ENCODE measurements at places on chromosomes 12 and 14. TPM values are rescaled to one million over a fixed set of nuclear protein-coding genes. Genes with fewer than 3 reads are reported as not detected.

The PTPRO gene
- polyA plus RNA-seq, result 1.5 TPM

The POTEM gene
- not detected for polyA plus RNA-seq

The KRT1 gene
- polyA plus RNA-seq, result not detected

The KCNC2 gene
- not detected for polyA plus RNA-seq

The CFAP251 gene
- 0.59 TPM for polyA plus RNA-seq

The TXNRD1 gene
- polyA plus RNA-seq, result 74.2 TPM

The PTPRR gene
- 0.15 TPM for polyA plus RNA-seq

The NPFF gene
- not detected for polyA plus RNA-seq

The LIN7A gene
- polyA plus RNA-seq, result 0.21 TPM

The C12orf60 gene
- polyA plus RNA-seq, result 3.7 TPM

The SERPINA9 gene
- not detected for polyA plus RNA-seq

The WNT5B gene
- polyA plus RNA-seq, result 2.8 TPM

The ZC2HC1C gene
- 3.5 TPM for polyA plus RNA-seq

The INHBC gene
- polyA plus RNA-seq, result 0.08 TPM

The EIF2S3B gene
- polyA plus RNA-seq, result 0.14 TPM

The CCER1 gene
- polyA plus RNA-seq, result not detected

The MGP gene
- not detected for polyA plus RNA-seq

The ARHGEF25 gene
- not detected for polyA plus RNA-seq

The PLEKHG7 gene
- polyA plus RNA-seq, result 0.06 TPM

The PRB2 gene
- not detected for polyA plus RNA-seq

The PRPH gene
- polyA plus RNA-seq, result not detected

The NEUROD4 gene
- polyA plus RNA-seq, result 0.05 TPM

The MIP gene
- polyA plus RNA-seq, result 0.18 TPM

The MORN3 gene
- polyA plus RNA-seq, result 0.16 TPM

The SLC10A1 gene
- 0.16 TPM for polyA plus RNA-seq

The OLR1 gene
- not detected for polyA plus RNA-seq
